HFFc6 (cell line): ENCODE measurements at places on chromosomes 1 and 21. TPM values are rescaled to one million over a fixed set of nuclear protein-coding genes. Genes with fewer than 3 reads are reported as not detected.

Gene PODN
- total RNA-seq = 8.9 to 12.5 TPM (median 10.4 TPM) in 3 replicates

Gene B4GALT2
- 99.6 to 107 TPM (median 99.6 TPM) in 3 replicates for total RNA-seq

Gene ODF2L
- total RNA-seq = 20.0 to 28.1 TPM (median 21.8 TPM) in 3 replicates

Gene CD1C
- total RNA-seq = not detected in 3 replicates

Gene KLHDC7A
- total RNA-seq = not detected in 3 replicates

Gene NIBAN1
- 13.0 to 28.8 TPM (median 13.0 TPM) in 3 replicates for total RNA-seq

Gene ABCG1
- not detected in 3 replicates for total RNA-seq

Gene TRIM67
- total RNA-seq = not detected in 3 replicates

Gene NLRP3
- total RNA-seq = 0.33 to 4.5 TPM (median 0.74 TPM) in 3 replicates

Gene SRGAP2C
- 13.8 to 25.7 TPM (median 22.5 TPM) in 3 replicates for total RNA-seq

Gene B3GALT5
- 0.24 to 0.84 TPM (median 0.46 TPM) in 3 replicates for total RNA-seq

Gene ERICH3
- total RNA-seq = not detected in 3 replicates

Gene VSIG8
- not detected in 3 replicates for total RNA-seq

Gene CLCA1
- total RNA-seq = not detected in 3 replicates

Gene LAMC2
- 1.5 and 2.0 TPM in 2 replicates for total RNA-seq

Gene CD34
- total RNA-seq = 0.60 and 0.63 TPM in 2 replicates

Gene ETV3L
- total RNA-seq = not detected in 3 replicates

Gene RHBDL2
- total RNA-seq = 0.30 to 1.9 TPM (median 1.7 TPM) in 3 replicates

Gene FMO1
- not detected in 3 replicates for total RNA-seq

Gene OR2M5
- total RNA-seq = not detected in 3 replicates

Gene ADIPOR1
- 96.7 to 112 TPM (median 110 TPM) in 3 replicates for total RNA-seq

Gene RHEX
- total RNA-seq = not detected in 2 replicates
